ENCODE measurements at places on chromosomes 16 and 17.

- no peak for DNase-seq
Observed at GRCh38 chr17:42844761-42845555, 578 bp downstream of the AOC2 start.

DNA sequence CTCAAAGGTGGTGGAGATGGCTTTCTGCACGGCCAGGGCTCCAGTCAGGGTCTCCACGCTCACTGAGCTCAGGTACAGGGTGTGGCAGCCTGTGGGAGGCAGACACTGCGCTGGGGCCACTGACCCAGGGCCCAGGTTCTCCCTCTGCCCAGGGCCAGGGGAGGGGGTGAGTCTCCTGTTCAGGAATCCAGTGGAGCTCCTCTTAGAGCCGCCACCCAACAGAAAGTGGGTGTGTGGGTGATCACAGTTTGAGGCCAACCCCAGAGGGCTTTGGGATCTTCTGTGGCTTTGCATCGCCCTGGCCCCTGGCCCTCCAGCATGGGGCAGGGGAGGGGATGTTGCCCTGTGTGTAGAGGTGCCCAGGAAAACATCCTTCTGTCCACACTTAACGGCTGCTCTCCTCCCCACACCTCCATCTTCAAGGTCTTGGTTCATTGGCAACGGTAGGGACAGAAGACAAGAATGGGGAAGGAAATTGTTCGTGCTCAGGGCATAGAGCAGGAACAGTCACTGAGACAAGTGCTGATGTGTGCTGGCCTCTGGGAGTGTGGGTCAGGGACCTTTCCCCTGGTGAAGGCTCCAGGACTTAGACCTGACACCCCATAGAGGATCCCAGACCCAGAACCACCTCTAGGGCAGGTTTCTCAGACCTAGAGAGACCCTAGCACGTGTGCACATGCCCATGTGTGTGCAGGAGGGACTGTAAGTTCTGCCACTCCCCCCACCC lies 21.5 kb downstream of the TNS4 start:
- no peak for DNase-seq

DNA sequence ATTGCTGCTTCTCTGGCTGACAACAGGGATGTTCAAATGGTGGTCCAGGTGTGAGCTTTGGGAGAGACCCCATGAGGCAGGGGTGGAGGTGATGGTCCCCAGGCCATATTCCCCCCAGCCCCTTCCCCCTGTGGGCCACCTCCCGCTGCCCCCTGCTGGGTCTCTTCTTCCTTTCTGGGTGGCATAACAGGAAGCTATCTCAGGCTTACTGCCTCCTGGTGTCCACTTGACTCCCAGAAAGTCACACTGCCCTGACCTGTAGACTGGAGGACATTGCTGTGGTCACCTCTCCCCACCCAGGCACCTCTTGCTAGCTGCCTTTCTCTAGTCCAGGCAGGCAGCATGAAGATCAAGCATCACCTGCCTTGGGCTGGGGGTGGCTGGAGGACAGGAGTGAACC lies 46.4 kb upstream of the PLCG2 start:
- no peak for DNase-seq

DNA sequence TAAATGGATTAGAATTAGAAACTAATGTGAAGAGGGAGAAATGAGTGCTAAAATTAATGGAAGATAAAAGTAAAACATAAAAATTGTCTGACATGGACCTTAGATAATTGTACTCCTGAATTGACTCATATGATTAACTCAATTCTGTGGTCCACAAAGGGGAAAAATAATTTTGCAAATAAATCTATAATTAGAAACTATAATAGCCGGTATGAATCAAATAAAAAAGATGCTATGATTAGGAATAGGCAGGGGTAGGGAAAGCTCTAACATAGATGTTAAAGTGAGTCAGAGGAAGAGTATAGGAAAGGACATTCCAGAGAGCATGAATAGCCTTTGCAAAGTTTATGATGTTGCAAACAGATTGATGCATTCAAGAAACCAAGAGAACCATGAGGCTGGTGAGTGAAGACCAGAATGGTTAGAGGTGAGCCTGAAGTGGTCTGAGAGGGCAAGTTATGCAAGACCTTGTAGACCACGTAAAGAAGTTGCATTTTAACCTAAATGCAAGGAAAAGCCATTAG lies 262.1 kb upstream of the CA10 start:
- DNase-seq: no peak

DNA sequence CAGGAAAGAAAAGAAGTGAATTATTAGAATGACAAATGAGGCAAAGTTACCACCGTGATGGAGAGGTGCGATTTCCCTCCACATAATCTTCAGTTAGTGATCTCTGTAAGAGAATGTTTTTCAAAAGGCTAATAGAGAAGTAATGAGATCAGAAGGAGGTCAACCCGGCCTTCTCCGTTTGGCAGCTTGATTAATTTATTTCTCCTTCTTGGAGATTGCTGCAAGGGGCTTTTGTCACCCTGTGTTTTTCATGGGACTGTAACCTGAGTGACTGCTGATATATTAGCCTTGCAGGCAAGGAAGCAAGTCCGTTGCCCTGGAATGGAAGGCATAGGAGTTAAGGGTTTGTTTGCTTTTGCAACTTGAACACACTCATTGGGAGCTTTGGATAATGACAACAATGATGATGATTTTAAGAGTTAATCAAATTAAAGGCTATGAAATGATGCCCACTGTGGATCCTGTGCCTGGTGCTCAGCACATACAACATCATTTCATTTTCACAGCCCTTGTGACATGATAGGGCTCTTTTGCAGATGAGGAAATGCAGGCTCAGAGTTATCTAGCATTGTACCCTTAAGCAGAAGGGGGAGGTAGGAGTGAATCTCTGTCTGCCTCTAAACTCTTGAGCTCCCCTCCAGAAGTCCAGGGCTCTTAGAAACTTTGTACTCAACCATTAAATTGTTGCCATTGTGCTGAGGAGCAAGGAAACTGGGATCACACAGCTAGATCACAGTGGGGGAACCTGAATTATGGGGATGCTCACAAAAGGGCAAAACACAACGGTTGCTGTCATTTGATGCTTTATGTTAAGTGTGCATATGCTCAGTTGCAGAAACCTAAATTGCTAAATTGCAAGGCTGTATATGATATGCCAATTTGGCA lies 226.3 kb downstream of the WWOX start:
- DNase-seq: no peak

DNA sequence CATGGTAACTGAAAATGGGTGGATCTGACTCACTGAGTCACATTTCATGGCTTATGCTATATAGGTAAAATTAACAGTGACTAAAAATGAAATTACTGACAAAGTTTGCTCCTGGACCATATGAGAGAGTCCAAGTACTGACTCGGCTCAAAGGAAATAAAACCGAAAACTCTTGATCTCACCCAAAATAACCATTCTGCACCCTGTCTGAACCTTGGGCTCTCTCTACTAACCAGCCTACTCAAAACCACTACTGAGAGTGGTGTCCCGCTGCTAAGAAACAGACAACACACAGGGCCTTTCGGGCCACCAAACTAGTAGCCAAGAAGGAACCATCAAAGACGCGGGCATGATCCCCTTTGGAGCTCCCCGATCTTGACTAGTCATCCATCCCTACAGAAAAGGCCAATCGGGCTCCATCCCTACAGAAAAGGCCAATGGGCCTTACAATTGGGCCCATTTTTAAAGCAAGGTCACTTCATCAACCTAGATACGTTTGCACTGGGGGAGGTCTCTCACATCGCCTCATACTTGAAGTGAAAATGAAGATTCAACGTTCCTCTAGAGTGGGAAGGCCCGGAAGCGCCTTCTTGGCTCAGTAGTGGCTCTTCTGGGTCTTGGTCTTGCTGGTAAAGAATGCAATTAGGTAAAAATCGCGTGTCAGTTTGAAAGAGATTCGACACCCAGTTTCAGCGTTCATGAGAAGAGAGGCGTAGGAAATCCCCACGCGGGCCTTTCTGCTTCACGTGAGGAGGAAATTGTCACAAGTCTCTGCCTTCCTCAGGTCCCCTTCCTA lies 720 bp upstream of the ZPBP2 start:
- DNase-seq: peak; percentile 76
